IMR-90 (cell line): ENCODE measurements at places on chromosomes 1 and 21. TPM values are rescaled to one million over a fixed set of nuclear protein-coding genes. Genes with fewer than 3 reads are reported as not detected.
A peak's percentile ranks its signal among the peaks of the same experiment; 100 is the strongest.

CLEC20A gene
- total RNA-seq, result not detected in 2 replicates

GCSAML gene
- not detected in 2 replicates for total RNA-seq

OLIG2 gene
- not detected in 2 replicates for total RNA-seq

DNA sequence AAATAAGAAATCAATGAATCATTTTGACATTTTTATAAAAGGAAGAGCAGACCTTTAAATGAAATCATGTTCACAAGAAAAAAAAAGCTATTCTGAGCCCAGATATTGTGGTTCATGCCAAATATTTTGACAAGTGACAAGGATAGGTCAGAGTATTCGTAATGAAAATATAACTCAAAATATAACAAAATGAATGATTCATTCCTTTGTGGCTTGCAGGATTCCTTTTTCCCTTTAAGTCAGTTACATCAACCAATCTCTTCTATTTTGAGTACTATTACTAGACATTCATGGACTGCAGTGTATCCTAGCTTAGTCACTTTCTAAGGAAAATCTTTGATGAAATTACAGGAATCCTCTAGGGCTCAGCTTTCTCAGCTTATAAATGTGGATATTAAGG, 188.7 kb downstream of the COL11A1 start:
- peak; percentile 79 for DNase-seq

- no peak for DNase-seq
Measured at GRCh38 chr1:207298186-207298585, 23.3 kb upstream of the CD55 start.

DNA sequence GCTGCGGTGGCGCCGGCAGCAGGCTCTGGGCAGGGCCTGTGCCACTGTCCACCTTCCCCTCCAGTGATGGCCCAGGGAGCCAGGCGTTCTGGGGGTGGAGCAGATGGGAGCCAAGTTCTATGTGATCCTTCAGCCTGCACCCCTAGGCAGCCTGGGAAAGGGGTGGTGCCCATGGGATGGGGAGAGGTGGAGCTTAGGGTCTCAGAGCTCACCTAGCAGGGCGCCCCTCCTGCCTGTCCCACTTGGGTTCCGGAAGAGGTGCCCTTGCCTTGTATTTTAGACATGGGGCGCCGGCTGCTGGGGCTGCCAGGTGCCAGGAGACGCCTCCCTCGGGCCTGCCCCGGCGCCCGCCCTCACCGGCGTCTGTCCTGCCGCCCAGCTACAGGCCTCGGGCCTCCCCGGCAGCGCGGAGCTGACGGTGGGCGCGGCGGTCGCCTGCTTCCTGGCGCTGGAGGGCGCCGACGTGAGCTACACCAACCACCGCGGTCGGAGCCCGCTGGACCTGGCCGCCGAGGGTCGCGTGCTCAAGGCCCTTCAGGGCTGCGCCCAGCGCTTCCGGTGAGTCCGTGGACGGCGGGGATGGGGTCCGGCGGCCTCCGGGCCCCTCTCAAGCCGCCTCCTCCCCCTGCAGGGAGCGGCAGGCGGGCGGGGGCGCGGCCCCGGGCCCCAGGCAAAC, 3.1 kb upstream of the MMP23B start:
- DNase-seq, result no peak

GRCh38 chr1:81679942-81680341, 120.8 kb upstream of the ADGRL2 start:
- peak; percentile 45 for DNase-seq

DNA sequence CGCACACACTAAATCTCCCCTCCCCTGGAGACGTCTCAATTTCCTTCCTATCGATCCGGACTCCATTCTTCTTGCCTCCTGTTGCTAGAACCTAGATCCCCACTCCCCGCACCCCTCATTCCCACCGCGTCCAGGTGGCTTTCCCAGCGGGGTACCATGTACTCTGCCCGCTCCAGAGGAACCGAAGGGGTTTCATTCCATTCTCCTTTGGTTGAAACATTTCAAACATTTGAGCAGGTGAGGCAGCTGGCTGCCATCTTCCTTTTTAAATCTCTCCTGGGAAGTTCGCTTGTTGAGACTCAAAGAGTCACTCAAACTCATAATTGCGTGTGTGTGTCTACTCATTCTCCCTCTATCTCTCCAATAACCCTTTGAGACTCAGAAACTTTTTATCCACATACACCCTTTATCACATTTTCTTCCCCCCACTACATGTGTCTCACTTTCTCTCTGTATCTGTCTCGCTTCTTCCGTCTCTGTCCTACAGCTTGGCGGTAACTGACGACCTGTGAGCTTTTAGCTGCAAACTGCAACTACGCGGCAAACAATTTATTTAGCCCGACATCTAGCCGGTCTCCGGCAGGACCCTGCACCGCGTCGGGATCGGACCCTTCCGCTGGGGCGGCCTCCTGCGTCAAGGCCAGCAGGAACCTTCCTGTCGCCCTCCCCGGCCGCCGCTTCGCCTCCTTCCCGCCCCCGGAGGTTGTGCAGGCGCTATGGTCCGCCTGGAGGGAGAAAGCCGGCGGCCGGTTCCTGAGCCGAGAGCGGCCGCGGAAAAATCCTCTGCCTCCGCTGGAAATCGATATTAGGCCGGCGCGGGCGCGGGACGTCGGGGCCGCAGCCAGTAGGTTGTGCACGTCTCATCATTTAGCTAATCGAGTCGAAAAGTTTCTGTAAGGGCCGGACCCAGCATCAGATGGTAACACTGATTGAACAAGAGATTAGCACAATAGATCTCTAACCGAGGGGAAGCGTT, 3.0 kb upstream of the FOXD3 start:
- no peak for DNase-seq
